ENCODE measurements at places on chromosomes 16 and 17.

DNA sequence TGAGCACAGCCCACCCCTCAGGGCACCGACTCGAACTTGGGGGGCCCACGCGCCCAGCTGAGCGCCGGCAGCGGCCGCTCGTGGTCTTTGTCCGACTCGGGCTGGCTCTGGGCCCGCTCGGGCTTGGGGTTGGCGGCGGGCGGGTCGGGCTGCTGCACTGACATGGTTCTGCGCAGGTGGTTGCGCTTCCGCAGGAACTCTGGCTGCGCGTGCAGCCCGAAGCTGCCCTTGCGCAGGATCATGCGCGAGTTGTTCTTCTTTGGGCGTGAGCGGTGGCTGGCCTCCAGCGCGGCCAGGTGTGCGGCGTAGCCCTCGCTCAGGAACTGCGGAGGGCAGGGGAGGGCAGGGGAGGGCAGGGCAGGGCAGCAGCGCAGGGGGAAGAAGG is 11.1 kb downstream of the PIMREG start:
- DNase-seq: no peak

GRCh38 chr17:73855720-73856333 is 211.6 kb upstream of the SDK2 start:
- no peak for DNase-seq

DNA sequence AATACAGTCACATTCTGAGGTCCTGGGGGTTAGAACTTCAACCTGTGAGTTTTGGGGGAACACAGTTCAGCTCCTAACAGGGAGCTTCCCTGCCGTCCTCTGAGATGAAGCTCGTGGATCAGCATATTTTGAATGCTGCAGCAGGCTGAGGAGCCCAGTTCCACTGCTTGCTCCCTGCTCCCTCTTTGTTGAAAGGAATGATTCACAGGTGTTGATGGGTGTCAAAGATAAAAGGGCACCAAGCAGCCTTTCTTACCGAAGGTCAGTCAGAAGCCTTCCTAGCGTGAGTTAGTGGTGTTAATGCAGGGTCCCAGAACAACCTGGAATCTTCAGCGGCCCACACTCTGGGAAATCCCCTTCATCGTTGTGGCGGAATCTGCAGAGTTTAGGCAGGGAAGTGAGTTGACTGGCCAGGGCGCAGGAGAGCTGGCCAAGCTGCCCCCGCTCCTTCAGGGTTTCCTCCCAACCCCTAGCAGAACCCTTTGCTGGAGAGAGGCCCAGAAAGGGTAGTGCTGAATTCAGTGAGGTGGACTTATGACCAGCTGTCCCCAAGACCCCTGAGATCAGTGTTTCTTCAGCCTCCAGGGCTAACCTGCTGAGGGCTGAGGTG is 114.8 kb downstream of the GNAO1 start:
- no peak for DNase-seq

DNA sequence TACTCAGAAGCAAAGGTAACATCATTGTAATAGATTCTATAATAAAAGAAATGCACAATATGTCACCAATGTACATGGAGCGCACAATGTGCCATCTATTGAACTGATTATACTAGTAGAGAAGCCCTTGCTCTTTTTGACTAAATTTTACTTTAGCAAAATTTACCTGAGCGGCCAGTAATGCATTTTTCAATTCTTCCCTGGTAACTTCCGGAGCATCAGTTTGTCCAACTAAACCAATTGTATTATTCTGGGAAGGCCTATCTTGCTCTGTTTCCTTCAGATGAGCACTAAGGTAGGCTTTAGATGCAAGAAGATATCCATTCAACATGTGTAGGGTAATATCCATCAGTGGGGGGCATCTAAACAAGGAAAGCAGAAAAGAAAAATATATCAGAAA is 8.8 kb upstream of the BRIP1 start:
- no peak for DNase-seq

GRCh38 chr16:56860226-56861020 is 4.6 kb upstream of the SLC12A3 start:
- DNase-seq: no peak

- DNase-seq: no peak
These were observed 5.0 kb downstream of the CTF1 start for GRCh38 chr16:30901201-30902028.

DNA sequence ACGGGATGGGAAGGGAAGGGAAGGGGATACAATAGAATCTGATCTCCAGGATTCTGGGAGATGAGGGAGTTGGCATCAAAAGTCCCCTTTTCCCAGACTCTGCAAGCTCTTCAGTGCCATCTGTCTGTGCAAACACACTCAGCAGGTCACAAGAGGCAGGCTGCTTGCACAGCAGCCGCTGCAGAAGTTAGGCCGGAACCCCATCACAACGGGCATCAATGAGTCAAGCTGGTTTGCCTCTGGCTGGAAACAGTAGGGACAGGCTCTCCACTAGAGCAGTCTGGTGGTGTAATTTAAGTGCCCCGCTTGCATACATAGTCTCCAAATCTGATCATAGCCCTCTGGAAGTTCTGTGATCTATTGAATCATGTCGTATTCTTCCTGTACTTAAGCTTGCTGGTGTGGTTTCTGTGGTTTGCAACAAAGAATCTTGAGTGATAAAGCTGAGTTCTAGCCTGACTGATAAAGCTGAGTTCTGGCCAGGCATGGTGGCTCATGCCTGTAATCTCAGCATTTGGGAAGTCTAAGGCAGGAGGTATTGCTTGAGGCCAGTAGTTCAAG is 33.7 kb upstream of the KDM8 start:
- no peak for DNase-seq

- DNase-seq: no peak
These were observed 2.3 kb downstream of the KRTAP1-5 start for GRCh38 chr17:41024697-41025096.

DNA sequence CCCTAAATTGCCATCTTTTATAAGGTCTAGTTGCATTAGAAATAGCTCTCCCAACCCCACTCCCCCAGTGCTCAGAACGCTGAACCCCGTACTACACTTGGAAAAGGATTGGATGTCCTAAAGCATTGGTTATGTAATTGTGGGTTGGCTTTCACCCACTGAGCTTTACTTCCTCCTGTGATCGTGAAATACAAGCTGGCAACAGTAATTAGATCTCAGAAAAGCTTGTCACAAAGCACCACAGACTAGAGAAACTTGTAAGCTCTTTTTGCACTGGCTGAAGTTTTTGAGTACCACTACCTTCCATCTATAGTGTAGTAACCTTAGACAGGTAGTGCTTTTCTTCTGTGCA is 54.4 kb downstream of the SIAH1 start:
- peak; percentile 49 for DNase-seq

DNA sequence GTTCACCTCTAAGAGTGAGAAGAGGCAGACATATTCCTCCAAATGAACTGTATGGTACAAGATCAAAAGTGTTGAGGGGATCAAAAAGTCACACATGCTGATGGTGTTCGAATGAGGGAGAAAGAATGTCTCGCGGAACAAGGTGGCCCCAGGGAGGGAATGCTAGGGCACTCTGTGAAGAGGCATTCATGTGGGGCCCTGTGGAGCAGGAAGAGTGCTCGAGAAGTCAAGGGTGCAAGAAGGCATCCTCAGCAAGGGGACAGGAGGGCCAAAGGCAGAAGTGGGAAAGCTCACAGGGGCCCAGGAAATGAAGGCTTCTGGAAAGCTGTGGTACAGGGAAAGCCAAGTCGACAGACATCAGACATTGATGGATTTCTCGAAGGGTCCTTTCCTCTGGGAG is 6.1 kb upstream of the MYH3 start:
- DNase-seq: no peak

GRCh38 chr17:49992191-49992932 is 2.7 kb downstream of the DLX3 start:
- DNase-seq: no peak
